ENCODE measurements at places on chromosomes 1 and 21.

DNA sequence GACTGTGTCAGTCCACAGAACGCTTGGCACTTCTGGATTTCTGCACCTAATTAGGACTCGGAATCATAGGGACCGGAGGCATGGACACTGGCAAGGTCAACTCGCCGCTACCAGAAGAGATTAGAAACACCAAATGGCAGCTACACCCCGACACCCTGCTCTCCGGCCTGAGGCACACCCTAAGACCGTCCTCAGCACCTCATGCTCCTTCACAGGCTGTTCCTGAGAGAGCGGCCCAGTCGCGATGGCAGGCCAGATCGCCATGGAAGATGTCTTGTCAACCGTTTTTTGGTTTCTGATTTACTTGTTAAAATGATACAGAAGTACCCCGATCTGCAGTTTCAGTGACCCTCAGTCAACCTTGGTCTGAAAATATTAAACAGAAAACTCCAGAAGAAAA is 46.8 kb downstream of the NPHP4 start:
- ATAC-seq: no peak

- ATAC-seq: no peak
Measured at GRCh38 chr1:13624526-13624925, 40.9 kb downstream of the PDPN start.

DNA sequence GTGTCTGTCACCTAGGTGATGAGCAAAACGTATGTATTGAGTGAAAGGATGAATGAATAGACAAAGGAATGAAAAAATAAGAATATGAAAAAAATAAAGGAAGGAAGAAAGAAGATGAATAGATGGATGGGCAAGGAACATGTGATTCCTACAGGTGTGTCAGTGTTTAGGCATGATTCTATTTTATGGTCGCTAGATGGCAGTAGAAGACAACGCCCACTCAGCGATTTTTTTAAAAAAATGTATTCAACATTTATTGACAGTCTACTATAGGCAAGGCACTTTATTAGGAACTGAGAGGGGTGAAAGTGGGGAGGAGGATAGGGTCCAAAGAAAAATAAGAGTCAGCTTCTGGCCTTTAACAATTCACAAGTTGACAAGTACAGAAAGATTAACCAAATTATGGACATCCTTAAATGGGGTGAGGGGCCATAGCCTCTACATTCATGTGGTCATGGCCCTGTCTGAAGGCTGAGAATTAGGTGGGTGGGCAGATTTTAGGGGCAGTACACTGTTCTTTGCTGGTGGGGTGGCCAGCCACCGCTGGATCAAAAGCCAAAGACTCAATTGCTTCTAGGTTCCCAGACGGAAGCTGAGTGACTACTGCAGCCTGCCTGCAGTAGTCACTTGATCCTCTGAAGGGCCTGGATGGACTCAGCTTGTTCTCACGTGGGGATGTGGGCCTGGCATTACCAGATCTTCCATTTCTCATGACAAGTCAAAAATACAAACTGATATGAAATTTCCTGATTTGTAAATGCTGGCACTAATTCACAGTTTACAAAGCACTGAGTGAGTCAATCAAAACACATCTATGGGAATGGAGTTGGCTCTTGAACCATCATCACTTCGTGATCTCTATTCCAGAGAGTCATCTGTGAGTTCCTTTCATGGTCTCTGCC is 83.9 kb downstream of the FASLG start:
- no peak for ATAC-seq

- no peak for ATAC-seq
Measured at GRCh38 chr1:77643456-77643855, 39.0 kb downstream of the ZZZ3 start.

DNA sequence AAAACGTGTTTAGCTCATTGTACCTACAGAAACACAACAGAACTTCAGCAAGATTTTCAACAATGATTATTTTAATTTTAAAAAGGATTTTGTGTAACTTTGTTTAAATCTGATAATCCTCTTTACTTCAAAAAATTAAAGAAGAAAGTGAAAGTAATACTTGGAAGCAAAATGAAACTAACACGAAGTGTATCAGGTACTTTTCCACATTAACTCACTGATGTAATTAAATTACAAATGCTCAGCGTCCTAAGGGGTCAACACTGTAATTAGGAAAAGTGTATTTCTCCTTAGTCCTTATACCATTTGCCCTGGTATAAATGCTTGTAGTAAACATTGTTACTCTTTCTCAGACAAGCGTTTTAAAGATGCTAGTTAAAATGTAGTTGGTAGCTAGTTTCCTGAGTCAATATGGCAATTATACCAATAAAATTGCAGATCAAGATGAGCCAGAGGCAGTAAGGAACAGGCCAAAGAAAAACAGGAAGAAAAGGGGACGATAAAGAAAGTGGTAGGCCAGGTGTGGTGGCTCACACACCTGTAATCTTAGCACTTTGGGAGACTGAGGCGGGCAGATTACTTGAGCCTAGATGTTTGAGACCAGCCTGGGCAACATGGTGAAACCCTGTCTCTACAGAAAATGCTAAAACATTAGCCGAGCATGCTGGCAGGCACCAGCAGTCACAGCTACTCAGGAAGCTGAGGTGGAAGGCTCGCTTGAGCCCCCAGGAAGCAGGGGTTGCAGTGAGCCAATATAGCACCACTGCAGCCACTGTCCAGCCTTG is 553.0 kb downstream of the SMYD3 start:
- no peak for ATAC-seq

GRCh38 chr21:16180614-16181013 is 450.8 kb downstream of the USP25 start:
- no peak for ATAC-seq

DNA sequence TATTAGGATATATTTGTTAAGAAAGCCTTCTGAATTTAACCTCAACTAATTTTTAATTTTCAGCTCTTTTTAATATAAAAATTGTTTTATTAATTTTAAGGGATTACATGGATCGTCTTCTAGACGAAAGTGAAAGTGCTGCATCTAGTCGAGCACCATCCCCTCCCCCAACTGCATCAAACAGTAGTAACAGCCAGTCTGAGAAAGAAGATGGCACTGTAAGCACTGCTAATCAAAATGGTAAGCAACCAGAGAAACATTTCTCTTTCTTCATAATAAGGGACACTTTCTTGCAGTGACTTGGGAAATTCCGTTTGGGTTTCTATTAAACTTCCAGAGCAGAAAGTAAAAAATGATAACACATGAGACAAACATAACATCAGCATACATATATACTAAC is 56.9 kb downstream of the MIER1 start:
- ATAC-seq: no peak

GRCh38 chr1:150152772-150153456 is 3.2 kb downstream of the PLEKHO1 start:
- ATAC-seq: no peak

DNA sequence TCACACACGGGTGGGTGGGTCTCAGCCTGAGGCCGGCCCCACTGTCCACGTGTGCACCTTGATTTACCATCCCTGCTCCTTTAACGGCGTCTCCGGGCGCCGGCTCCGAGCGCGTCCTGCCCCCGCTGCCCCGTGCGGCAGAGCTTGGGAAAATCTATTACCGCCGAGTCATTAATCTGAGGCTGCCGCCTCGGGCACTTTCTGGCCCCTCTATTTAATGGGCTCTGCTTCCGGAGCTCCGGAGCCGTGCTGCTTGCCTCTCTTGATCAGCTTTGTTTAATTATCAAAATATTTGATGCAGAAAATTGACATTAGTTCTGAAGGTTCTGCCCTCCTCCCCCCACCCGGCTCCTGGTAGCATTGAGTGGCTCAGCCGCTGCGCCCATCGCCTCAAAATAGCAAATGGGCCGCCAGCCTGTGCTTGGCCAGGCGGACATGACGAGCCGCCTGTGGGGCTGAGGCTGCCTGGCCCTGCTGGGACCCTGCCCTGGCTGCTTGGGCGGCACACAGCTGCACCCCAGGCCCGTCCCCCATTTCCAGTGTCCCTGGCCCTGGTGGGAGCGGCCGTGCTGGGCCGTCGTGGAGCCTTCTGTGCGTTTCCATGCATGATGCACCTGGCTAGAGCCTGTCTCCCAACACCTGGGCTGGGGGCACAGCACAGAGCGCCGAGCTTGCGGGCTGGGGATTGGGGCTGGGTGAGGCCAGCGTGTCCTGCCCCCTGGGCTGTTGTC is 81.6 kb upstream of the TTC34 start:
- ATAC-seq: no peak

DNA sequence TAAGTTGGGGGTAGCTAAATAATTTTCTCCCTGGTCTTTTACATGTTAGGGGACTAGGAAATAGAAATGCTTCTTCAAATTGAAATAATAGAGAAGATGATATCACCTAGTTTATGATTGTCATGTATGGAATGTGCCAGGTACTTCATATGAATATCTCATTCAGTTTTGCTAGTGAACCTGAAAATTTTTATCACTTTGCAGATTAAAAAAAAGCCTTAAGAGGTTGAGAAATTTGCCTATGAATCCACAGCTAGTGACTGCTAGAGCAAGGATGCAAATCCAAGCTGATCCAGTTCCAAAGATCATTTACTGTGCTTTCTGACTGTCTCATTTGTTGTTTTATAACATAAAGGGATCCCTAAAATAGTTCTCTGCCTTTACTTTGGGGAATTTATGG is 24.7 kb downstream of the RNF2 start:
- ATAC-seq: no peak

DNA sequence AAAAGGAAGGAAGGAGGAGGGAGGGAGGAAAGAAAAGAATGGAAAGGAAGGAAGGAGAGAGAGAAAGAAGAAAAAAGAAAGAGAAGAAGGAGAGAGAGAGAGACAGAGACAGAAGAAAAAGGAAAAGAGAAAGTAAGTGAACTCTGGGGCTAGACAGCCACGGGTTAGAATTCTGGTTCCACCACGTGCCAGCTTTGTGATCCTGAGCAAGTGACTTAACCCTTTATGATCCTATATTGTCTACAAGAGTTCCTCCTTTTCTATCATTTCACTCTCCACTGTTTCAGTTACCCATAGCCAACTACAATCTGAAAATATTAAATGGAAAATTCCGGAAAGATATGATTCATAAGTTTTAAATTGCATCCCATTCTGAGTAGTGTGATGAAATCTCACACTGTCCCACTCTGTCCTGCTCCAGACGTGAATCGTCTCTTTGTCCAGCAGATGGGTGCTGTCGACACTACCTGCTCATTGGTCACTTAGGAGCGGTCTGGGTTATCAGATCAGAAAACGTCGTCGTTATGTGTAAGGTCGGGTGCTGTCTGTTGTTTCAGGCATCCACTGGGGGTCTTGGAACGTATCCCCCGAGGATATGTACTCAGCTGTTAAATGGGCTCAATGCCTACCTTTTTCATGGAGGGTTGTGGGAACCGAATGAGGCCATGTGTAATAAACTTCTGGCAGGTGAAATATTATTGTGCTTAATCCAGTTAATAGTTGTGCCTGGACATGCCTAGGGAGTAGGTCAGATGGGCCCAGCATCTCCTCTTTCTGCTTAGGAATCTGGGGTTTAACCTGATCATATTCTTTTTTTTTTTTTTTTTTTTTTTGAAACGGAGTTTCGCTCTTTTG is 19.1 kb downstream of the TMEM51 start:
- no peak for ATAC-seq

DNA sequence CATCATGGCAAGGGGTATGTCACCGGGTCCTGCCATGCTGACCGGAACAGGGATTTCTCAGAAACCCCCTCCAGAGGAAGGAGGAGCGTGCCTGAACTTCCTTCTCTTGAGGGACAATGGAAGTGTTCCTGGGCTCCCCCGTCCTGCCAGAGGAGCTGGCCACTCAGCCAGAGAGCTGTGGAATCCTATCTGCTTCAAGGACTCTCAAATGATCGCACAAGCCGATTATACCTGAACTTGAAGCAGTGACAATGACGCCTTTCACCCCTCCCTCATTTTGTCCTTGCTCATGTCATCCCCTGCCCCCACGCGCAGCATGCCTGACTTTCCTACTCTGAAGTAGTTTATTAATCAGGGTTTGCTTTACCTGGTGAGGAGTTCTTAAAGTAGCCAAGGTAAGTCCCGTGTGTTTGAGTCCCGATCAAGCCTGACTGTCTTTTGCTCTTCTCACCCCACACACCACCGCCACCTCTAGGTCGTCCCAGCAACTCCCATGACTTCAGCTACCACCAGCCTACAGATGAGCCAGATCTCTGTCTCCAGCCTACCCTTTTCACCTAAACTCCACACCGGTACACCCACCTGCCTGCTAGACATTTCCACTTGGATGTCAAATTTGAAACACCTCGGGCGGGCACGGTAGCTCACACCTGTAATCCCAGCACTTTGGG is 25.0 kb upstream of the PRELP start:
- ATAC-seq: peak; percentile 53

GRCh38 chr1:71836904-71837303 is 445.4 kb downstream of the NEGR1 start:
- ATAC-seq: no peak

GRCh38 chr1:107963008-107963407 is 2.0 kb downstream of the VAV3 start:
- ATAC-seq: no peak

DNA sequence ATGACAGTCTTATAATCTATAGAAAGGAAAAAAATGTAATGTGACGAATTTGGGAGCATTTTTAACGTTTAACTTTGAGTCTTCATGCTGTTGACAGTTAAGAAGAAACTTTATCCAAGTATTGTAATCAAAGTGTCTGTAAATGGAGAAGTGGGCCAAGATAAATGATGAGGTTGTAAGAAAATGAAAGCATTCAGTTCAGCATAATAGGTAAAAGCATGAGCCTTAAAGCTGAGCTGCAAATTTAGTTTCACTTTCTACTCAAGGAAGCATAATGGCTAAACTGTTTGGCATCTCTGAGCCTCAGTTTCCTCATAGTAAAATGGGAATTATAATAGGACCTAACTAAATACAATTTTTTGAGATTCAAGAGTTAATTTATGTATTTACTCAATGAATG is 1554.8 kb downstream of the KCNT2 start:
- no peak for ATAC-seq

GRCh38 chr1:38239258-38239835 is 192.8 kb upstream of the POU3F1 start:
- no peak for ATAC-seq

DNA sequence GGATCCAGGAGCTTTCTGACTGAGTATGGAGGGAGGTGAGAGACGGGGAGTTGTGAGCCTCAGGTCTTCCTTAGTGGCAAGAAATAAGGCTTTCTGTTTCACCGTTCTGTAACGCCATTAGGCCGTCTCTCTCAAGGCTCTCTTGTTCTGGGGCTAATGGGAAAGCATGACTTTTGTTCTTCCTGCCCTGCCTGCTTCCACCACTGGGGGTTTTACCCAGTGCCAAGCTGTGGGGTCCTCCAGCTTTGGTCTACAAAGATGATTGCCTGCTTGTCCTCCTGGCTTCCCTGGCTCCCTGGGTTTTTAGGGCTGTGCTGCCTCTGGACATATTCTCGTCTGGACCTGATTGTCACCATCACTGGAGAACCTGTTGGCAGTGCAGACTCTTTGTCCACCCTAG is 74.8 kb upstream of the TINAGL1 start:
- ATAC-seq: no peak

- no peak for ATAC-seq
Measured at GRCh38 chr1:243708210-243708609, 141.8 kb downstream of the AKT3 start.

GRCh38 chr1:162016631-162017030 is 7.0 kb downstream of the OLFML2B start:
- no peak for ATAC-seq

All from stimulated activated memory B cell treated with anti-CD40 and anti-IgM and Interleukin-4, amounts not matched to agents 10 μg/mL and 1 μg/mL and 100 μg/mL, for 72 hours (primary cell).